Transverse colon (tissue), 4 donors: ENCODE measurements at places on chromosomes 1 and 21.

GRCh38 chr1:74195339-74195738 is 2.6 kb downstream of the LRRIQ3 start:
- DNase-seq: no peak

GRCh38 chr21:29316029-29316742 is 17.5 kb downstream of the BACH1 start:
- DNase-seq: no peak

DNA sequence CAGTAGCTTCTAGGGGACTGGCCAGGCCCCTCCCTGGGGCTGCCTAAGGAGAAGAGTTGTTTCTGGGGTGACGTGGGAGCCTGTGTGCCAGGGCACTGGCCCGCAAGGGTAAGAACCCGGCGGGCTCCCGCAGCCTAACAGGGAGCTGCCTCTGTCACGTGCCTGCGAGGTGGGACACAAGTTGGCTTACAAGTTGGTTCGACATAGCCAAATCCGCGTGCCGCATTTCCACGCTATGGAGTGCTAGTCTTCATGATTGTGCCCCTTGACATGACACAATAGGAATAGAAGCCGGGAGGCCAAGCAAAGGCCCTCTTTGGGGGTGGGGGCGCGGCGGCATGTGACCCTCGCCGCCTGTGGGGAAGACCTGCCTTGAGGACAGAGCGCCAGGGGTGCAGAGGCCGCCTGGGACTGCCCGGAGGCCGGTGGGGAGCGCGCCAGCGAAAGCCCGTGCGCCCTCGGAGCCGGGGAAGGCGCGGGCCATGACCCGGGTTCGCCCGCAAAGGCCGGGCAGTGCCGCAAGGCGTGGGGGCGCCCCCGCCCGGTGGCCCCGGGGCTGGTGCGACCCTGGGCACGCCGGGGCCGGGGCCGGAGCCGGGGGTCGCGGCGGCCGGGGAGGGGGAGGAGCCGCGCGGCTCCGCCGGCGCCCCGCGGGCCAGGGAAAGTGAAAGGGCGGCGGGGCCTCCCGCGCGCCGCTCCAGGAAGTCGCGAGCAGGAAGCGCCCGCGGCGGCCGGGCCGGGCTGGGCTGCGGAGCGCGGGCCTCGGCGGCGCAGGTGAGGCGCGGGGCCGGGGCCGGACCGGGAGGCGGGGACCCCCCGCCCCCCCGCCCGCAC is at the start of gene SLC37A1:
TSS of gene SLC37A1 (plus strand) at position 702 of the 834 bp plus-strand sequence. CDS start 4,603 bp downstream, outside the sequence.
- DNase-seq: no peak

DNA sequence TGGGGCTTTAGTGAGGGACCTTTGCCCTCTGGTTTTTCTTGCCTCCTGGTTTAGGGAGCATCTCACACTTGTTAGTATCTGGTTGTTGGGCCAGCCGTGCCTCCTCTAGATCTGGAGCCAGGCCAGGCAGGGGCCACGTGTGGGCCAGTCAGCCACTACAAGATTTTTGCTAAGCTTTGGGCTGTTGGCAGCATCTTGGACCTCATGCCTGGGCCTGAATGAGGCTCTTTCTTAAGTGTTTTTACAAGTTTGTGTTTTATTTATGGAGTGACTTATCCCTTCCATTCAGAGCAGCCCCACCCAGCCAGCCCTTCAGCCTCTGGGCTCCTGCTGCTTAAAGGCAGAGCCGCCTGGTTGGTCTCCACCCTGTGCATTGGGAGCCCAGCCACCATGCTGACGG is 1.6 kb upstream of the SH3BGRL3 start:
- DNase-seq: peak; percentile 90

GRCh38 chr21:38824124-38824822 is 18.5 kb downstream of the ETS2 start:
- DNase-seq: peak; percentile 55

DNA sequence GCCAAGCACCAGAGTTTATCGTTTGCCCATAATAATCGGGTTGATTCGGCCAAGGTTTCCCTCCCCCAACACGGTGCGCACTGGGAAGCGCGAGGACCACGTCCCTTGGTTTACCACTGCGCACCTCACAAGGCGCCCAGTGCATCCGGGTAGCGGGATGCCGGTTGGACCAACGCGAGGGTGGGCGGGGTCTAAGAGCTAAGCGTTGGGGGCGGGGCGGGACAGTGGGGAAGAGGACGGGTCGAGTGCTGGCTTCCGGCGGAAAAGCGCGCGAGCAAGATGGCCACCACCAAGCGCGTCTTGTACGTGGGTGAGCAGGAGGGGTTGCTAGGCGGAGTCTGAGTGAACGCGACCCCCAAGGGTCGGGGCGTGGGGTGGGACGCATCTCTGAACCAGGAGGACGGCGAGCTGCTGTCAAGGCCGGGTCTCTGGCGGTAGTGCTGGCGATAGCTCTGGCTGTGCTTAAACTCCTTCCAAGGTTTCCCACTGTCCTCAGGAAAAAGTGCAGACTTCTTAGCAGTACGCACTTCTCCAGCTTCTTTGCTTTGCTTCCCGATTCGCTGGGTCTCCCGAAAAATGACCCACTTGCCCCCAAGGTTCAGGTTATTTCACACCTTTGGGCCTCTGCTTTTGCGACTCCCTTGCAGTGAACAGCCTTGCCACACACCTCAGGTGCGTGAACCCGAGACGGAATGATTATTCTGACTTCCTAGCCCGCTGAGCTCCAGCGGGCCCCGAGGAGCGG is at the start of gene PPIE:
TSS of gene PPIE (plus strand) at position 261 of the 745 bp plus-strand sequence. CDS start at position 280, 19 bp downstream.
- DNase-seq: peak; percentile 96

- no peak for DNase-seq
Measured at GRCh38 chr1:95534985-95535384, 301.0 kb downstream of the RWDD3 start.

DNA sequence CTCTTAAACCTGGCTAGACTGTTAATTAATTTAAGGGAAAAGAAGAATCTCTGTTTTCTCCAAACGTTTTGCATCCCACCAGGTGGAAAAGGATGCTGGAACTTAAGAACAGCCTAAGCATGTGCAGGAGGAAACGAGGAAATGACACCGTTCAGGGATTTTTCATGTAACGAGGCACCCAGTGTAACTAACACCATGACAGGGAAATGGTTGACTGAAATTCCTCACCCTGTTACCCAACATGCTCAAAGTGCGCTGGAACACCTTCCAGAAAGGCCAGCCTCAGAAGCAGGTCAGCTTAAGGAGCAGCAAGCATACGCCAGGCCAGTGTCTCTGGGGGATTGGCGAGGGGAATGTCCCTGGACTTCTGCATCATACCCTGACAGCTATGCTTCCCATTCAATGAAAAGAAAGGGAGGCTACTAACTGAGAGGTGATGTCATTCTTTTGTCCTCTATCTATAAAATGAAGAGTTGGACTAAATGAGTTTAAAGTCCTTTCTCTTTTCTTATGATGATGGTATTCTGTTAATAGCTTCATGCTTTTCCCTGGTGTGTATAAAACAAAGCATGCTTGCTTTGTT is 21.6 kb downstream of the TNN start:
- no peak for DNase-seq

DNA sequence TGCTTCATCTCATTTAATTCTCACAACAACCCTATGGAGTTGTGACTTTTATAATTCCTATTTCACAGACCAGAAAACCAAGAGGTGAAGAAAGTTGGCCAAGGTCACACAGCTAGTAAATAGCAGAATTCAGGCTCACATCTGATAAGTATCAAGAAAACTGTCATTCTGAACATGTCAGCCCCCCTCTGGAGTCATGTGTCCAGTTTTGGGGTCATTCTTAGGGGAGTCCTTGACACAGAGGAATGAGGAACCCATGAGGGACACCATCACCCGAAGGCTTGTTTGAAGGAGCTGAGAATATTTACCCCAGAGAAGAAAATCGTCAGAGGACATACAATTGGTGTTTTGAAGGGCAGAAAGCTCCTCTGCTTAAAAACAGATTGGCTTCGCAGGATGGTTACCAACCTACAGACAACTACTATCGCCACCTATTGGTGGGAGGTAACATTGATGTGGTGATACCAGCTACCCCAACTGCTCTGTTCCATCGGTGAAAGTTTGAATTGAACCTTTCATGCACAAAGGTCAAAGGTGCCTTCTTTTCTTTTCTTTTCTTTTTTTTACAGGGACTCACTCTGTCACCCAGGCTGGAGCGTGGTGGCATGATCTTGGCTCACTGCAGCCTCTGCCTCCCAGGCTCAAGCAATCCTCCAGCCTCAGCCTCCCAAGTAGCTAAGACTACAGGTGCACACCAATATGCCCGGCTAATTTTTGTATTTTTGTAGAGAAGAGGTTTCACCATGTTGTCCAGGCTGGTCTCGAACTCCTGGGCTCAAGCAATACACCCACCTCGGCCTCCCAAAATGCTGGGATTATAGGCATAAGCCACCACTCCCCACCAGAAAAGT is 31.3 kb downstream of the NCMAP start:
- peak; percentile 39 for DNase-seq

GRCh38 chr1:60560701-60561100 is 487.1 kb upstream of the C1orf87 start:
- DNase-seq: no peak

GRCh38 chr1:44044071-44044801 is 13.0 kb upstream of the SLC6A9 start:
- DNase-seq: no peak

GRCh38 chr1:118118469-118118868 is 66.6 kb downstream of the SPAG17 start:
- no peak for DNase-seq

GRCh38 chr21:38352536-38353219 is 95.9 kb downstream of the KCNJ15 start:
- DNase-seq: peak; percentile 59

GRCh38 chr1:1958071-1958541 is 39.0 kb upstream of the TMEM52 start:
- no peak for DNase-seq

- no peak for DNase-seq
Measured at GRCh38 chr1:111213412-111213811, 13.0 kb upstream of the DENND2D start.

- no peak for DNase-seq
Measured at GRCh38 chr1:8078176-8078671, 52.1 kb upstream of the ERRFI1 start.

DNA sequence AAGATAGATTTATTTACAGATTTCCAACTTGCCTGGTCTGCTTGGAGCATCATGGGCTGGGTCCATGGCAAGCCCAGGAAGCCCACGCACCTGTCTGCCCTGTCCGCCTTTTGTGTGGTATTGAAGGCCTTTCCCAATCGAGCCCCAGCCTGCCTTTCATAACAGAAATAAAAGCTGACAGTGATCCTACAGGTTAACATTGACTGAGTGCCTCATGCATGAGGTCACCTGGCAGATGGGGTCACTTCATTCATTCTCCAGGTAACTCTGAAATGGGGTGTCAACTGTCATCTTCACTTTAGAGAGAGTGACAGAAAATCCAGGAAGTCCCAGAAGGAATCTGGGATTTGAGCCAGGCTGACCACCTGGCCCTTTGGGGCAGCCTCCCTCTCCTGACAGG is 36.3 kb upstream of the CASZ1 start:
- no peak for DNase-seq

DNA sequence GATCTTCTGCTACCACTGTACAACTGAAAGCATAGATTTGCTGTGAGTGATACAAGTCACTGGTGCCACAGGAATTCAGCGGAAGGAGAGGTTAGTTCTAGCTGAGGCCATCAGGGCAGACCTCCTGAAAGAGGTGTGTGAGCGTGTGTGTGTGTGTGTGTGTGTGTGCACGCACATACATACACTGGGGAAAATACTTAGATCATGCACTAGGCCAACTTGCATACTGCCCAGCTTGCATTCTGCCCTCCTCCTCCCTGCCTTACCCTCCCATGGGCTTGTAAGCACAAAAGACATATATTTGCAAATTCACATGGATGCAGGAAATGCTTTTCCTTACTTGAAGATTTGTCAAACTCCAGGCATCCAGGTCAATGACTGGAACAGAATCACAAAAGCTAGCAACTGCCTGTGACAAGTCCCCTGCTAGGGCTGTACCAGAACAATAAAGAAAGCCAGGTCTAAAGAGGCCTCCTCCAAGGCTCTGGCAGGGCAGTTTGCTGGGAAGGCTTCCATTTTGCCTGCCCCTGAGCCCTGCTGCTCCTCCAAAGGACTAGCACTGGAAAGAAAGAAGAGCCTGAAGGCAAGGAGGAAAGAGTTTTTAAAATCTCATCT is 23.2 kb downstream of the PLEKHA6 start:
- DNase-seq: no peak

DNA sequence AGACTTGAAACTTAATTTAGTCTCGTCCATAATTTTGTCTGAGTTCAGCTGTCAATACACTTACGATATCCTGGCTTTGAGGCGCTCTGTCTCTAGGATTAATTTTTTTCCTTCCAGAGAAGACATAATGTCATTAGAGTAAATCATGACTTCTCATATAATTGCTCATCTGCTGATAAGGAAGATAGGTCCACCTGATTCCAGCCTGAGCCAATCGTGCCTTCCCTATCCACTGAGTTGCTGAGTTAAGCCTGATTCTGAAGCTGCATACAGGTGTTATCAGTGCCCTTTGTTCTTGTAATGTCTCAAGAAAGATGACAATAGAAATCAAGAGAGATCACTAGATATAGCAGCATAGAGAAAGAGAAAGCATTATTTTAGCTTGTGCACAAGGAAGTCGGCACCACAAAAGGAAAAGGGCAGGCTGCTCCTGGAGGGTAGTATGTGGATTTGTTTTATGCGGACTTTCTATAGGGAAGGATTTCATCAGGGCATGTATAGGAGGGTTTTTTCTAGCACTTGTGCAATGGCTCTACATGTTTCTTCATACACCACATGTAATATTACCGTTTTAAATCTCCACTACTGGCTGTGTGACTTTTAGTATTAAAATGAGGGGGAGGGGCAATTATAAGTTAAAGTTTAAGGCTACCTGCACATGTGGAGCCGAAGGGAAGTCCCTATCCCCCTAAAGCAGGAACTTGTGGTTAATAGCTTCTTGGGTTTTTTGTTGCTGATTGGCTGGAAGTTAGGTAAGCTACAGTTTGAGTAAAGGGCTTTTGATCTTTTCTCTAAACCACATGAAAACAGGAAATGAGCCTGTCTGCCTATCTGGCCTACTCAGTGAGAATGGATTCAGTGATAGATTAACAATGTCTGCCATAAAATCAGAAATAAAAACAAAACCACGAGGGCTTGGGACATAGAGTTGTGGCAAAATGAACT is 133.4 kb downstream of the PLPPR5 start:
- no peak for DNase-seq

GRCh38 chr21:38861989-38862683 is 56.4 kb downstream of the ETS2 start:
- DNase-seq: no peak

- DNase-seq: peak; percentile 88
Measured at GRCh38 chr1:158149577-158150269, 31.0 kb upstream of the CD1D start.

DNA sequence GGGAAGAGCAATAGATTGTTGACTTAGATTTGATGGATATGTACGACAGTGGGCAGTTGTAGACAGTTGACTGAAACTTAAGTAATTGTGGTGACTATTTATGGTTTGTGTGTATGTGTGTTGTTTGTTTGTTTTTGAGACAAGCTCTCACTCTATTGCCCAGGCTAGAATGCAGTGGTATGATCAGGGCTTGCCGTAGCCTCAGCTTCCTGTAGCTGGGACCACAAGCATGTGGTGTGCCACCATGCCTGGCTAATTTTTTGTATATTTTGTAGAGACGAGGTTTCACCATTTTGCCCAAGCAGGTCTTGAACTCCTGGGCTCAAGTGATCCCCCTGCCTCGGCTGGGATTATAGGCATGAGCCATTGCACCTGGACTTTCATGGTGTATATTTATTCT is 9.8 kb downstream of the SDHC start:
- no peak for DNase-seq

- no peak for DNase-seq
Measured at GRCh38 chr1:56187405-56187804, 392.0 kb downstream of the PLPP3 start.

- DNase-seq: no peak
Measured at GRCh38 chr1:245235156-245235555, 80.4 kb downstream of the KIF26B start.
